ENCODE measurements at places on chromosomes 2 and 18. TPM values are rescaled to one million over a fixed set of nuclear protein-coding genes. Genes with fewer than 3 reads are reported as not detected.

DNA sequence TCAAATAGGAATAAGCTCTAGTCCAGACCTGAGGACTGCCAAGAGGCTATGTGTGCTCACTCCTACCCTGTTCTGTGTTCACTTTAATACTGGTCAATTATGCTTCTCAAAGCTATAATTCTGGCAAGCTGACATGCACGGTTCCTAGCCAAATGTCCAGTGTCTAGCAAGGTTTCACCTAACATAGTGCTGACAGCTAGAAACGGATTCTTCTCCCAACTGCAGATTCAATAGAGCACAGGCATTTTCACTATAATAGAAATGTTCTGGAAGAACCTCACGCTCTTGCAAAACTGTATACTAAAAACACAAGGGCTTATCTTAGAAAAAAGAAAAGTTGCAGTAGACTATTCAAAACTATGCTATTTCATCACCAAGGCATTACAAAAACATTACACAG lies 45.1 kb downstream of the HDAC4 start:
- H3K27me3 ChIP-seq, result no peaks in the 10 kb centered on the region
- H3K36me3 ChIP-seq, result peaks cover 14% of the 10 kb centered on the region
- H3K4me3 ChIP-seq, result no peak overlapping the region
- no peak overlapping the region for H3K27ac ChIP-seq
- DNase-seq, result no peak

DNA sequence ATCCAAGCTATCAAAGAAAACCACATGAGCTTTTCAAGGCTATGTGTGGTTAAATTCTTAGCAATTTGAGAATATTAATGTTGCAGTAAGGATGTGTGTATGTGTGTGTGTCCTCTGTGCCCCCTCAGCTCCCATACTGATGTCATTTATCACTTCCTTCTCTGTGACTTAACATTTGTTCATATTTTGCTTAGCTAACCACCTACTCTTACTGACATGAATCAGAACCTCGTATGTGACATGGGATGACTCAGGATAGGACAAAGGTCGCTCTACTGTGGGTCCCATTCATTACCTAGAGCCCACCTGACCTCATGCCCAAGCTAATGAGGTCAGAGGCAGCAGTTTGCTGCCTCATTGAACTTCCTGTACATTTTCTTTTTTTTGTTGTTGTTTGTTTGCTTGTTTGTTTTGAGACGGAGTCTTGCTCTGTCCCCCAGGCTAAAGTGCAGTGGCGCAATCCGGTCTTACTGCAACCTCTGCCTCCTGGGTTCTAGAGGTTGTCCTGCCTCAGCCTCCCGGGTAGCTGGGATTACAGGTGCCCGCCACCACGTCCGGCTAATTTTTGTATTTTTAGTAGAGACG lies 36.3 kb downstream of the MOGAT1 start:
- H3K4me1 ChIP-seq, result peaks cover 4% of the 10 kb centered on the region
- peaks cover 5% of the 10 kb centered on the region for H3K27me3 ChIP-seq
- DNase-seq, result no peak

DNA sequence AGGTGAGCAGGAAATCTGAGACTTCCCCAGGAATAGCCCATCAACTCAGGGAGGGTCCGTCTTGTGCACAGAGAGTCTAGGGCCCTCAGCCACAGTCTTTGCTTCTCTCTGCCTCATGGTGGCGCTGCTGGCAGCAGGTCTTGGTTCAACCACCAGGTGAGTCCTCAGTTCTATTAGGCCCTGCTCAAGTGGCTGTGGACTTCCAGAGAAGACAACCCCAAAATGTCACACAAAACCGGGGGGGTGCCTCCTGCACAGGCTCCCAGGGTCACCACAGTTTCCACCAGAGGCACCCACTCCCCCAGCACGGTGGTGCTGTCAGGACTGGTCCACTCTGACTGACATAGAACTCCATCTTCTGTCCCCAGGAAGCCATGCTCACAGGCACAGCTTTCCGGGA lies 2.4 kb upstream of the CHRNG start:
- no peaks in the 10 kb centered on the region for H3K27me3 ChIP-seq
- H3K36me3 ChIP-seq, result no peaks in the 10 kb centered on the region

- no peaks in the 10 kb centered on the region for H3K27me3 ChIP-seq
- H3K4me3 ChIP-seq, result no peak overlapping the region
- no peaks in the 10 kb centered on the region for H3K36me3 ChIP-seq
- H3K4me1 ChIP-seq, result no peaks in the 10 kb centered on the region
Measured at GRCh38 chr18:78927156-78927555, 52.5 kb upstream of the SALL3 start.

GRCh38 chr2:48315896-48316194 lies 214.1 kb upstream of the STON1 start:
- H3K4me1 ChIP-seq, result peaks cover 3% of the 10 kb centered on the region
- no peaks in the 10 kb centered on the region for H3K36me3 ChIP-seq
- H3K4me3 ChIP-seq, result peak overlapping the region; percentile 88
- peak; percentile 73 for DNase-seq

- H3K27me3 ChIP-seq, result no peaks in the 10 kb centered on the region
- no peaks in the 10 kb centered on the region for H3K4me1 ChIP-seq
- H3K36me3 ChIP-seq, result no peaks in the 10 kb centered on the region
- no peak overlapping the region for H3K27ac ChIP-seq
Measured at GRCh38 chr2:46462936-46463335, 16.4 kb upstream of the TMEM247 start.

DNA sequence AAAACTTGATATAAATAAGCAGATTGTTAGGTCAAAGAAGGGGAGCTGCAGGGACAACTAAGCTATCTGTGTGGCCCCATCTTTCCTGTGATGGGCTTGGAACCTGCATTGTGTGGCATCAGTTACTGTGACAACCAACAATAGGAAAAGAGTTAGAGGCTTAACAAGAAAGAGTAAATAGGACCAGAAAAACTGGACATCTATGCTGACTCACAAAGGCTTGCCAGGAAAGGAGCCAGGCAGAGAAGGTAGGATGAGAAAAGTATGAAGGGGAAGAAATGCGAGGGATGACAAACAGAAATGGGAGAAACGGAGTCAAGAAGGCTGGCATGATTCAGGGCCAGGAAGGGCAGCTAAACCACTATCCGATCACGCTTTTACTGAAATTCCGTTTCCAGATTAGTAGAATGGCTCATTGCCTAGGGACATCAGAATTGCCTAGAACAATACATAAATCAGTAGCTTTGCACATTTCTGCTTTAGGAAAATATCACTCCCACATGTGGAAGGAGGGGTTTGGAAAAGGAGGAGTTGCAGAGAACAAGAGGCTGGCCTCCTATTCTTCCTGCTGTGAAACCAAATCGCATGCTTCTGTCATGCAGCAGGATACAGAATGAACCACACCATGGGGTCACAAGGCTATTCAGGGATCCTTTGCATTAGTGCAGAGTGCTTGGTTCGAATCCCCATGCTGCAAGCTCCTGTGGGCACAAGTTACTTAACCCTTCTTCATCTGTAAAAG lies 7.3 kb downstream of the PLA2R1 start:
- H3K36me3 ChIP-seq, result no peaks in the 10 kb centered on the region
- H3K4me3 ChIP-seq, result no peak overlapping the region
- no peak overlapping the region for H3K27ac ChIP-seq
- H3K27me3 ChIP-seq, result peaks cover 2% of the 10 kb centered on the region
- H3K4me1 ChIP-seq, result peaks cover 11% of the 10 kb centered on the region

- H3K36me3 ChIP-seq, result no peaks in the 10 kb centered on the region
- no peaks in the 10 kb centered on the region for H3K4me1 ChIP-seq
- no peak for DNase-seq
- H3K27ac ChIP-seq, result no peak overlapping the region
- H3K4me3 ChIP-seq, result no peak overlapping the region
Measured at GRCh38 chr18:76265497-76266235, 229.4 kb downstream of the ZNF516 start.

DNA sequence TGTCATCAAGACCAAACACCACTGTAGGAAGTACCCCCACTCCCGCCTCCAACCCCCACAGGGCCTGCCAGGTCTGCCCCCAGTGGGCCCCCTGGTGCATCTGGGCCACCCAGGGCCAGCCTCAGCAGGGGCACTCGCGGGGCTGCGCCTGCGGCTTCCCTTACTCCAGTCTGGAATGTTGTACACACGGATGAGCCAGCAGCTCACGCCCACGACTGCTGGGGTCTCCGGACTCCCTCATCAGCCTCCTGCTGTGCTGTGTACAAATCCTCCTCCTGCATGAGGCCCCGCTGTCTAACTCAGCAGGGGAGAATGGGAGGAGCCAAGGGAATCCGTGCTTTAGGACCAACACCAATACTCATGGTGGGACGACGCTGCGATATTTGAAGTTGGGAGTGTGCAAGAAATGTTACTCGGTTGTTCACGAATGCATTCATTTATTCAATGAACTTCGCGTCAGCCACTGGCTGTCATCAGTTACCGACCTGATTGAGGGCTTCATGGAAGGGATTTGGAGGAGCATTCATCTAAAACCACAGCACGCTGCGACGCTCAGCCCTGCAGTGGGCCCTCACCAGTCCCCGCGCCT lies 654 bp upstream of the ASB1 start:
- H3K27ac ChIP-seq, result peak overlapping the region; percentile 91
- DNase-seq, result no peak
- peaks cover 19% of the 10 kb centered on the region for H3K36me3 ChIP-seq
- H3K27me3 ChIP-seq, result no peaks in the 10 kb centered on the region
- no peaks in the 10 kb centered on the region for H3K4me1 ChIP-seq

DNA sequence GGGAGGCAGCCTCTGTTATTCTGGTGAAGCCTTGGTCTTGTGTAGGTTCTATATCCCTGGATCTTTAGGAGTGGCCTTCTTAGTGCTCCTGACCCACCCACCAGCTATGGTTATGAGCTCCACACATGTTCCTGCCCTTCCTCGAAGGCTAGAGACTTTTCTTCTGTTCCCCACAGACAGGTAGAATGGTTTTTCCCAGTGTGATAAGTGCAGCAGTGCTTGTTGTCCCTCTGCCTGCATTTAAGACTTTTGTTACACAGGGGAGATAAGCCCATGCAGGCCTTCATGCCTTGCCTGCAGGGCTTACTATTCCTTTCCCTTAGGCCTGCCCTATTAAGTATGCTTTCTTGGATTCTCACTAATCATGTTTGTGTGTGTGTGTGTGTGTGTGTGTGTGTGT lies 48.4 kb upstream of the DSC1 start:
- H3K27ac ChIP-seq, result peak overlapping the region; percentile 26
- peaks cover 28% of the 10 kb centered on the region for H3K27me3 ChIP-seq
- H3K4me1 ChIP-seq, result no peaks in the 10 kb centered on the region
- DNase-seq, result peak; percentile 59
- peak overlapping the region; percentile 47 for H3K4me3 ChIP-seq
- H3K36me3 ChIP-seq, result no peaks in the 10 kb centered on the region

- H3K27ac ChIP-seq, result no peak overlapping the region
- no peaks in the 10 kb centered on the region for H3K4me1 ChIP-seq
- H3K36me3 ChIP-seq, result no peaks in the 10 kb centered on the region
- DNase-seq, result peak; percentile 33
Measured at GRCh38 chr2:129799036-129799958, 180.2 kb upstream of the RAB6C start.

DNA sequence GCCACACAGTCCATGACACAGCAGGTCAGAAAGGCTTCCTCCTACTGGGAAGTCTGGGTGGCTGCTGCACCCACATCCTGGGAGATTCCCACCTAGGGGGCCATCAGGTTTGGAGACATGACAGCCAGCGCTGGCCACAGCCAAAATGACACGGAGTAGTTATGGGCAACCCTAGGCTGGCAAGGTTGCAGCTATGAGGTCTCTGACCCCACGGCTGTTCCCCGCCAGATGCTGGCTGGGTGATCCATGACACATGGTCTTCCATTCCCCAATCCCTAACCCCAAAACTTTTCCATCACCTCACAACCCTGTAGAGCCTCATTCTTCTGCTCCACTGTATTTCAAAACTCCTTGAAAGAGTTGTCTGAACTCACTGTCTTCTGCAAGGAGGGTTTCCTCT lies 42.7 kb upstream of the EPAS1 start:
- peaks cover 3% of the 10 kb centered on the region for H3K4me1 ChIP-seq
- H3K27me3 ChIP-seq, result no peaks in the 10 kb centered on the region
- DNase-seq, result no peak

DNA sequence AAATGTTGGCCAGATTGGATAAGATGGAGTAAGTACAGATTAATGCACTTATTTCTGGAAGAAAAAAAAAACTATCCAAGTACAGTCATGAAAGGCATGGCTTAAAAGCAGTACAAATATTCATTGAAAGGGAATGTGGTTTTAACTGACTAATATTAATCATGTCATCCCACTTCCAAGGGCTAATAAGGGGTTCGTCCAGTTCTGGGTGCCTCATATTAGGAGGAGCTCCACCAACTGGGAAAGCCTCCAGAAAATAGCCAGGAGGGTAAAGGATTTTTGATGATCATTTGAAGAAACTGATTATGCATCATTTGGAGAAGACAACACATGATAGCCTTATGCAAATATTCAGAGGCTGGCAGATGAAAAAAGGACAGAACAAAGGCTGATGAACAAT lies 115.2 kb upstream of the ARL5A start:
- no peak for DNase-seq
- no peaks in the 10 kb centered on the region for H3K36me3 ChIP-seq
- H3K4me1 ChIP-seq, result no peaks in the 10 kb centered on the region

DNA sequence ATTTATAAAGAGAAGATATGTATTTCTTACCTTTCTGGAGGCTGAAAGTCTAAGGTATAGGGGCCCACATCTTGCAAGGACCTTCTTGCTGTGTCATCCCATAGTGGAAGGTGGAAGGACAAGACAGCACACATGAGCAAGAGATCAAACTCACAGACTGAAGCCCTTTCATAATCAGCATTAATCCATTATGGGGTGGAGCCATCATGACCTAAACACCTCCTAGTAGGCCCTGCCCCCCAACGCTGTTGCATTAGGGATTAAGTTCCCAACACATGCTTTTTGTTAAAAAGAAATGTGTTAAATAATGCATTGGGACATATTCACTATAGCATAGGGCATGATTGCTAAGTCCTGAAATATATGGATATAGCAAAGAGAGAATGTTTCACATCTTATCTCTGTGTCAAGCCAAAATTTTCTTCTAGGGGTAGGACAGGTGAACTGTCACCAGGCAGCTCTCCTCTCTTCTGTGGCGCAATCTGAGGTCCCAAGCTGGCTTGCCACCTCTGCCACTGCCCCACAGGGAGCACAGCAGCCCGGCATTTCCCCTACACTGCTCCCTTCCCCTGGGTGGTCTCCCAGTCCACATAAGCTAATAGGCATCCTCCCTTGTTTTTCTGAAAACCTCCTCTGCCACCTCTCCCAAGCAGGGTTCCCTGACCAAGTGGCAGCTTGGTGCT lies 8.3 kb upstream of the CTIF start:
- H3K36me3 ChIP-seq, result no peaks in the 10 kb centered on the region
- H3K27ac ChIP-seq, result no peak overlapping the region
- peaks cover 10% of the 10 kb centered on the region for H3K4me1 ChIP-seq
- no peak overlapping the region for H3K4me3 ChIP-seq

- no peaks in the 10 kb centered on the region for H3K4me1 ChIP-seq
- H3K4me3 ChIP-seq, result no peak overlapping the region
- DNase-seq, result no peak
- no peaks in the 10 kb centered on the region for H3K36me3 ChIP-seq
- H3K27me3 ChIP-seq, result no peaks in the 10 kb centered on the region
Measured at GRCh38 chr2:74347742-74348141, 4.5 kb upstream of the SLC4A5 start.

- H3K36me3 ChIP-seq, result no peaks in the 10 kb centered on the region
- no peaks in the 10 kb centered on the region for H3K27me3 ChIP-seq
- H3K27ac ChIP-seq, result no peak overlapping the region
- DNase-seq, result no peak
- no peak overlapping the region for H3K4me3 ChIP-seq
Measured at GRCh38 chr2:197071213-197071612, 144.7 kb upstream of the PGAP1 start.

SPATS2L gene
- 35.2 TPM for total RNA-seq

LOXL3 gene
- 8.0 TPM for total RNA-seq

SERPINB13 gene
- not detected for total RNA-seq

ST8SIA3 gene
- total RNA-seq, result 1.5 TPM

KANSL1L gene
- total RNA-seq, result 26.6 TPM

SFT2D3 gene
- total RNA-seq, result 6.9 TPM

COL6A3 gene
- 0.56 TPM for total RNA-seq

CPO gene
- 1.5 TPM for total RNA-seq

All from endodermal cell (in vitro differentiated cells).